ENCODE measurements at places on chromosomes 16 and 17. TPM values are rescaled to one million over a fixed set of nuclear protein-coding genes. Genes with fewer than 3 reads are reported as not detected.
A peak's percentile ranks its signal among the peaks of the same experiment; 100 is the strongest.

EPOP gene
- 2.8 TPM for total RNA-seq

KLHL10 gene
- total RNA-seq, result 0.29 TPM

DNA sequence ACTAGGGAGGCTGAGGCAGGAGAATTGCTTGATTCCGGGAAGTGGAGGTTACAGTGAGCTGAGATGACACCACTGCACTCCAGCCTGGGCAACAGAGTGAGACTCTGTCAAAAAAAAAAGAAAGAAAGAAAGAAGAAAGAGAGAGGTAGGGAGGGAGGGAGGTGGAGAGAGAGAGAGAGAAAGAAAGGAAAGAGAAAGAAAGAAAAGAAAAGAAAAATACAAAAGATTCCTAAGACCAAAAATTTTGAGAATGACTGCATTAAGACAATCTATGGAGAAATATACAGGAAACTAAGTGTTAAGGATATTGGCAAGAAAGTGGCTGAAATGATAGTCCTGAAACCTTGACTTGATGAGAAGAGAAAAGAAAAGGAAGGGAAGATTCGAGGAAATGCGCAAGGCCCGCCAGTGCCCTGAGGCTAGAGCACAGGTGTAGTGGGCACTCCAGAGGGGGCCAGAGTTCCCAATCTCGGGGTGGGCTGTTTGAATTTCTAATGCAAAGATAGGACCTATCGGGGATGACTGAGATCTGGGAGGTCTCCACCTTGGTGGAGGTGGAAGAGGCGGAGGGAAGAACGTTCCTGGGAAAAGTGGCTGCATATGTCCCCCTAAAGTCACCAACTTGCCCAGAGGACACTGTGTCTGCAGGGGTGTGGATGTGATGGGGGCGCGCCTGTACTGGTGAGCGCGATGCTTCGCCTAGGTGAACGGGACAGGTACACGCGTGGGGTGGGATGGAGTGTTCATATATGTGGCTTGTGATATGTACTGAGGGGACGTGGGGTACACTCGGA, 654 bp upstream of the SCNN1B start:
- DNase-seq, result no peak

GRCh38 chr16:29676989-29677785, 1.8 kb upstream of the QPRT start:
- no peak for DNase-seq

DNA sequence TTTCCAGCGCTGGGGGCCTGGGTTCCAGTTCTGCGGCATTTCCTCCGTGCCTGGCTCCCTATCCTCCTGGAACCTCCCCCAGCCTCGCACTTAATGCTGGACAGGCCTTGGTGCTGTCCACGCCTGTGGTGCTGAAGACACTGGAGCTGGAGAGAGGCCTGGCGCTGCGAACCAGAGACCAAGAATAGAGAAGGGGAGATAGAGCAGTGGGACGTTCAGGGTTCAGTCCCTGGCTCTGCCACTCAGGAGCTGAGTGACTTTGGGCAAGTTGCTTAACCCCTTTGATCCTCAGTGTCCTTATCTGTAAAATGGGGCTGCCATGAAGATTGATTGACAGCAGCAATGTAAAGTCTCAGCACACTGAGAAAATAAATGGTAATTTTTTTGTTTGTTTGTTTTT, 11.9 kb downstream of the SBK1 start:
- peak; percentile 40 for DNase-seq

HOXB9 gene
- 0.26 TPM for total RNA-seq

- DNase-seq, result no peak
Observed at GRCh38 chr17:61203671-61204131, 195.9 kb upstream of the TBX2 start.

NOG gene
- total RNA-seq, result 0.20 TPM

- DNase-seq, result no peak
Observed at GRCh38 chr17:74917430-74917829, 5.6 kb downstream of the USH1G start.

DNA sequence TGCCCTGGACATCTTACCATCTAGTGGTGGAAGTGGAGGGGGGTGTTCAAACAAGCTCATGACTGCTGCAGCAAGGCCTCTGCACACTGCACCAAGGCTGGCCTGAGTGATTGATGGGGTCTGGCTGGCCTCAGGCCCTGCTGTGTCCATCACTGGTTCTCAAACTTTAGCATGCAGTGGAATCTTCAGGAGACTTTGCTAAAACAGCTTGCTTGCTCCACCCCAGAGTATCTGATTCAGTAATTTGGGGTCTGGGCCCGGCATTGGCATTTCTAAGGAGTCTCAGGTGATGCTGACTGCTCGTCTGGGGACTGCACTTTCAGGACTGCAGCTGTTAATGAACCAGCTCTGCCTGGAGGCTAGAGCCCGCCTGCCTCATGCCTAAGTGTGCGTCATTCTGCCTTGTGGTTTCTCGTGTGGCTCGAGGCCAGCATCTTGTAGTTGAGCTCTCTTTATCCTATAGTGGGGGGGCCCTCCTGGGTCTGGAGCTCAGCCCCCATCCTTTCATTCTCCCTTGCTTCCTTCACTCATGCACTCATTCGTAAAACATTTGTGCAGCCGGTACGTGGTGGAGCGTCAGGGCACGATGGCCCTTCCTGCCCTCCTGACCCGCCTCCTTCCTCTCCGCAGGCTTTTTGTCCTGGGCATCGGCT, 4.1 kb downstream of the MGAT5B start:
- DNase-seq, result no peak

GRCh38 chr16:85836706-85837582, 37.4 kb downstream of the COX4I1 start:
- no peak for DNase-seq

IL34 gene
- total RNA-seq, result 3.5 TPM

- no peak for DNase-seq
Observed at GRCh38 chr17:72021417-72022041, 99.3 kb upstream of the SOX9 start.

HOXB7 gene
- total RNA-seq, result 0.92 TPM

DNA sequence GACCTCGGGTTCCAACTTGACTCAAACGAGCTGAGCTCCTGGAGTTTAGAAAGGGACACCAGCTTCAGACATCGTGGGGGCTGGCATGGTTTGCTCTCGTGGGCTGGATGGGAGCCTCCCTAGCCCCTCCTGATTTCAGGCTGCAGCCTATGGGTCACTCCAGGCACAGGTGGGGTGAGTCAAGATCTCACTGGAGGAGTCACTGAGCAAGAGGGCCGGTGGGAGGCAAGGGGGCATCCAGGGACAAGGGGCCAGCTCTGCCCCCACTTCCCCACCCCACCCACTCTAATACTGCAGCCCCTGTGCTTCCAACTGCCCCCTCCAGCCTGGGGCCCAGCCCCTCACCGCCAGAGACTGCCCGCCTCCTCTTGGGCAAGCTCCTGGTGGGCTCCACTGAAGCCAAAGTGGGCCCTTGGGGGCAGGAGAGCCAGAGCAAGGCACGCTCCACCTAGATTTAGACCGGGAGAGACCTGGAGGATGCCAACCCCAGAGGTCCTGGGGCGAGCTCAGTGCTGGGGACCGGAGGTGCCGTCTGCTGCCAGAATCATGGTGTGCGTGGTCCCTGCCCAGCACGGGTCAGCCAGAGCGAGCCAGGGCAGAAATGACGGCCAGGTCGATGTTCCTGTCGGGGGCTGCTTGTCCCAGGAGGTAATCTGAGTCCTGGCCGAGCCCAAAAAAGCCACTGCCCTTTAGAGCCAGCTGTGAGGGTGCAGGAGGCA, 6.4 kb downstream of the SLC16A3 start:
- no peak for DNase-seq

CBFA2T3 gene
- total RNA-seq, result 5.2 TPM
